Activated CD8-positive, alpha-beta T cell treated with anti-CD3 and anti-CD28 coated beads for 36 hours (primary cell): ENCODE measurements at places on chromosomes 12 and 14. TPM values are rescaled to one million over a fixed set of nuclear protein-coding genes. Genes with fewer than 3 reads are reported as not detected.
A peak's percentile ranks its signal among the peaks of the same experiment; 100 is the strongest.

DNA sequence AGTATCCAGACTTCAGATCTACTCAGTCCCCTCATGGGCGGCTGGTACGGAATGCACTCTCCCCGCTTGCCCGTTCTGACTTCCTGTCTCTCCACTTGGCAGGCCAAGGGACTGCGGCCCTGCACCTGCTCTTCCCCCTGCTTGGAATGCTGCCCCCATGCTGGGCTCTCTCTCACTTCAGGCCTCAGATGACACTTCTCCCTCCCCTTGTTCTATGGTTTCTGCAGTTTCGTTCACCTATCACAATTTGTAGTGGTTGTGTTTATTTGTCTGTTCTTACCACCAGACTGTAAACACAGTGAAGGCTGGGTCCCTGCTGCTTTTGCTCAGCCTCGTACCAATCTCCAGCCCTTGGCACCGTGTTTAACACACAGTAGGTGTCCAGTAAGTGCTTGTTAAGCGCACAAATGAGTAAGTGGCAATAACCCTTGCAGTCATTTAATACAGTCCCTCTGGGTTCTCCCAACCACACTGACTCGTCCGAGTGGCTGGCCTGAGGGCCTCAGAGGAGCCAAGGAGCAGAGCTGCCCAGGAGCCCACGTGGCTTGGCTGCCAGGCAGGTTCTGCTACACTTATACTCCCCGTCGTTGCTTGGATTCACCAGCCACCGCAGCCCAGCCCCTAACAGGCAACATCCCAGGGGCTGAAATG lies 11.8 kb downstream of the SLC6A12 start:
- H3K27ac ChIP-seq, result no peak overlapping the region
- no peaks in the 10 kb centered on the region for H3K36me3 ChIP-seq
- no peaks in the 10 kb centered on the region for H3K4me1 ChIP-seq
- H3K4me3 ChIP-seq, result no peak overlapping the region
- DNase-seq, result no peak

- peaks cover 45% of the 10 kb centered on the region for H3K27me3 ChIP-seq
- DNase-seq, result no peak
- peak overlapping the region; percentile 57 for H3K4me3 ChIP-seq
- H3K4me1 ChIP-seq, result peaks cover 11% of the 10 kb centered on the region
Measured at GRCh38 chr12:32897281-32897610, 669 bp upstream of the PKP2 start.

- no peak for DNase-seq
- no peaks in the 10 kb centered on the region for H3K27me3 ChIP-seq
- no peak overlapping the region for H3K27ac ChIP-seq
- H3K36me3 ChIP-seq, result peaks cover 6% of the 10 kb centered on the region
- H3K4me1 ChIP-seq, result peaks cover under 1% of the 10 kb centered on the region
Measured at GRCh38 chr14:30935445-30935844, 61.1 kb downstream of the COCH start.

- no peak overlapping the region for H3K27ac ChIP-seq
- H3K4me1 ChIP-seq, result peaks cover 4% of the 10 kb centered on the region
- peak; percentile 13 for DNase-seq
Measured at GRCh38 chr12:55068416-55069010, 48.7 kb downstream of the NEUROD4 start.

DNA sequence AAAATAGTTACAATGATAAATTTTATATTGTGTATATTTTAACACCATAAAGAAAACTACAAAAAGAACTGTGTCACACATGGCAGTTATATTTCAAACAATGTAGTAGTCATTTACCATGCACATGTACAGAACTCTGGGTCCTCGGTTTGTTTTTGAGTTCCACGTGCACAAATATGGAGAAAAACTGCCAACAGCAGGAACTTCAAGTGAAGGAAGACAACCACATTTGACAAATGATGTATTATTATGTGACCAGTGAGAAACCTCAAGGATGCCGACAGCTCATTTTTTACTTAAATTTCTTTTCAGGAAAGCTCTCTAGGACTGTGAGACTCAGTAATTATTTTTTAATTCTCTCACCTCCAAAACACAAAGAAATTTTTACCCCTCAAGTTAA lies 244.2 kb upstream of the USP15 start:
- no peaks in the 10 kb centered on the region for H3K4me1 ChIP-seq
- H3K27ac ChIP-seq, result no peak overlapping the region
- no peak overlapping the region for H3K4me3 ChIP-seq
- DNase-seq, result no peak
- no peaks in the 10 kb centered on the region for H3K36me3 ChIP-seq
- H3K27me3 ChIP-seq, result peaks cover 3% of the 10 kb centered on the region

- peaks cover 39% of the 10 kb centered on the region for H3K4me1 ChIP-seq
- H3K36me3 ChIP-seq, result peaks cover 13% of the 10 kb centered on the region
- H3K27ac ChIP-seq, result no peak overlapping the region
- peak; percentile 59 for DNase-seq
Measured at GRCh38 chr12:6340032-6340638, 1.7 kb downstream of the TNFRSF1A start.

GRCh38 chr14:69298131-69299071 lies 38.4 kb downstream of the GALNT16 start:
- H3K4me1 ChIP-seq, result no peaks in the 10 kb centered on the region
- H3K4me3 ChIP-seq, result no peak overlapping the region
- DNase-seq, result no peak
- H3K27me3 ChIP-seq, result peaks cover 2% of the 10 kb centered on the region

GRCh38 chr12:93098077-93098476 lies 169.0 kb upstream of the EEA1 start:
- H3K27ac ChIP-seq, result peak overlapping the region; percentile 11
- H3K36me3 ChIP-seq, result no peaks in the 10 kb centered on the region
- no peak overlapping the region for H3K4me3 ChIP-seq
- H3K4me1 ChIP-seq, result peaks cover 18% of the 10 kb centered on the region
- peak; percentile 86 for DNase-seq
- no peaks in the 10 kb centered on the region for H3K27me3 ChIP-seq

DNA sequence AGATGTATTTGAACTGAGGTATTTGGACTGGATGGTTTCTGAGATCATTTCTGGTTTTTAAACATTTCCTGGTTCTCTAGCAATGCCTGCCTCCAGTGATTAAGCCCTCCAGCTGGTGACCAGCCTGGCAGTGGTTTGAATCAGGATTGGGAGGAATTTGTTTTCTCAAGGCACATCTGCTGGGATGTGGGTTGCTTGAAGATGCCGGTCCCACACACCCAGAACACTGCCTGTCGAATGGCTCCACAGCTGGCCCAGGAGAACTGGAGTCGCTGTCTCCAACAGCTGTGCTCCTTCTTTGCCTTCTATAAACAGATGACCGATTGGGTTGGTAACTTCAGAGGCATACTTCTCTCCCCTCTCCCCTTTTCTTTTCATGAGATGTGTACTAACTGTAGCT lies 258.0 kb upstream of the DDHD1 start:
- H3K36me3 ChIP-seq, result no peaks in the 10 kb centered on the region
- H3K27me3 ChIP-seq, result no peaks in the 10 kb centered on the region
- H3K27ac ChIP-seq, result no peak overlapping the region
- H3K4me1 ChIP-seq, result no peaks in the 10 kb centered on the region

- H3K4me1 ChIP-seq, result no peaks in the 10 kb centered on the region
- H3K4me3 ChIP-seq, result no peak overlapping the region
- no peaks in the 10 kb centered on the region for H3K36me3 ChIP-seq
- DNase-seq, result no peak
- no peak overlapping the region for H3K27ac ChIP-seq
- H3K27me3 ChIP-seq, result no peaks in the 10 kb centered on the region
Measured at GRCh38 chr14:22418631-22419030, 170.4 kb downstream of the DAD1 start.

DNA sequence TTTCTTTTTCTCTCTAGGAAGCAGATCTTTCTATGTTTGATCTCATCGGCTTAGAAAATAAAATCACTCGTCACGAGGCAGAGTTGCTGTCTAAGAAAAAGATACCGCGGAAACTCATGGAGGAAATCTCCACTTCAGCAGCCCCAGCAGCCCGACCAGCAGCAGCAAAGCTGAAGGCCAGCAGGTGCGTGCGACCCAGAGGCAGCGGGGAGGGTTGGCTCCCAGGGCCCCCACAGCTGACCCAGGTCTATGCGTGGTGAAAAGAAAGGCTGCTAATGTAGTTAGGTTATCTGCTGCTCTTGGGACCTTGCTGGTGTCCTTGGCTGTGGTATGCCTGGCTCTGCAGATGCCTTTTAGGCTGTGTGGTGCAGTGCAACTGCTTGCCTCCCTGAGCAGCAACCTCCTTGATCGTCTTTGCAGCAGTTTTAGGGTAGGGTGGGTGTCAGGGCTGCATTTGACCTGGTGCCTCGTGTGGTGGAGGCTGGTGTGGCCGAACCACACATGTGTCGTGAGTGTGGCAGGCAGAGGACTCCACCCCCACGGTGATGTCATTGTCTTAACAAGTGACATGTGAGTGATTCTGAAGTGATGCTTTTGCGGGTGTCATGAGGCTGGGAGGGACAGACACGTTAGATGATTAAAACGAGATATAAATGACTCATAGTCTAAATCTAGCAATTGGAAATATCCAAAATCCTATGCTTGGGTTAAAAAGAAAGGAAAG lies 68.6 kb downstream of the EP400 start:
- H3K4me1 ChIP-seq, result no peaks in the 10 kb centered on the region
- no peak overlapping the region for H3K27ac ChIP-seq
- H3K36me3 ChIP-seq, result peaks cover 39% of the 10 kb centered on the region
- no peaks in the 10 kb centered on the region for H3K27me3 ChIP-seq
- DNase-seq, result peak; percentile 12

DNA sequence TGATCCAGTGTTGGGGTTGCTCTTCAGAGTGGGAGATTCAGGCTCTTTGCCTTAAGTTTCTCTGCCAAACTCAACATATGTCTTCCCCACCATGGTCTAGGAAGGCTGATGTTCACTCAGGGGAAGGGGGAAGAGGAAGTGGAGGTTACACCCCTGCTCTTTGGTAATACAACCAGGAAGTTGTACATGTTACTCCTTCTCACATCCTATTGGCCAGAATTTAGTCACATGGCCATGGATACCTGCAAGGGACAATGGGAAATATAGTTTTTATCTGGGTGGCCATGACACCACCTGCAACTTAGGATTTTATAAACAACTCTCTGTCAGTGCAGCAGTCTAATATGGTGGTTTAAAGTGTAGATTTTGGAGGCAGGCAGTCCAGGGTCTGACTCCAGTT lies 150.9 kb downstream of the TBX5 start:
- no peak for DNase-seq
- no peak overlapping the region for H3K4me3 ChIP-seq

GRCh38 chr14:33350366-33350990 lies 411.8 kb downstream of the NPAS3 start:
- H3K4me3 ChIP-seq, result no peak overlapping the region
- no peak for DNase-seq
- no peak overlapping the region for H3K27ac ChIP-seq
- no peaks in the 10 kb centered on the region for H3K36me3 ChIP-seq
- H3K27me3 ChIP-seq, result no peaks in the 10 kb centered on the region

DNA sequence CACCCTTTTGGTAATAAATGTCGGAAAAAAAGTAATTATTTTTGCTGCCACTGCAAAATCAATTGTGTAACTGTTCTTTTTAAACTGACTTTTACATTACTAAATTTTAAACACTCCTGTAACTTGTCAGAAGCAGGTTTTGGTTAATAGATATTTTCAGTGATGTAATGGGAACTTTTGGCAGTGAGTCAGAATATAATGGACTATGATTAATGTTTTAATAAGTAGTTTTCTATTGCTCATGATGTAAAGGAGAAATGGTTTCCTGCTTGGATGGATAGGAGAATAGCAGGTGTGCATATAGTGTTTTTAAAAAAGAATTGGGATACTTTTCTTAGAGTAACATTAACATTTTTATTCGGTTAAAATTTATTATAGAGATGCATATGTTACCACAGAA lies 58.8 kb downstream of the TRMT5 start:
- no peak for DNase-seq
- no peak overlapping the region for H3K27ac ChIP-seq
- no peaks in the 10 kb centered on the region for H3K27me3 ChIP-seq
- peaks cover 2% of the 10 kb centered on the region for H3K36me3 ChIP-seq
- peaks cover 7% of the 10 kb centered on the region for H3K4me1 ChIP-seq

- H3K36me3 ChIP-seq, result no peaks in the 10 kb centered on the region
- no peak overlapping the region for H3K4me3 ChIP-seq
- peaks cover 7% of the 10 kb centered on the region for H3K27me3 ChIP-seq
- no peak overlapping the region for H3K27ac ChIP-seq
- DNase-seq, result no peak
- peaks cover 2% of the 10 kb centered on the region for H3K4me1 ChIP-seq
Measured at GRCh38 chr12:128726886-128727285, 96.9 kb downstream of the SLC15A4 start.

DNA sequence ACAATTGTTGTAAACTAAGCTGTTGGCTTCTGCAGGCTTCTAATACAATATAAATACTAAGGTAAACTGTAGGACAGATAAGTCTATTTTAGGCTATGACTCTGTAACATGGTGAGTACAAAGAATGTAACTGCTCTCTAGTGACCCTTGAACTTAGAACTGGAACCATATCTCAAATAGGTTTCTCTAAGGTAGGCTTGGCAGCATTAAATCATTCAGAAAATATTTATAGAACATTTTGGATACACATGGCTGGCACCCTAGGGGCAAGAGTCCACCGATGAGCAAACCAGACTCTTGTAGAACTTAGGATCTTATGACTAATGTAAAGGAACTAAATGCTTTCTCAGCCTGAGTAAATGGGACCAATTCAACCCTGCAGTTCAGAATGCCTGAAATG lies 19.4 kb upstream of the SLC25A3 start:
- DNase-seq, result no peak
- H3K4me3 ChIP-seq, result no peak overlapping the region
- no peaks in the 10 kb centered on the region for H3K4me1 ChIP-seq
- no peaks in the 10 kb centered on the region for H3K27me3 ChIP-seq
- no peak overlapping the region for H3K27ac ChIP-seq

- no peaks in the 10 kb centered on the region for H3K27me3 ChIP-seq
- peak overlapping the region; percentile 15 for H3K4me3 ChIP-seq
- peaks cover 60% of the 10 kb centered on the region for H3K4me1 ChIP-seq
- DNase-seq, result no peak
- peak overlapping the region; percentile 64 for H3K27ac ChIP-seq
Measured at GRCh38 chr14:92646952-92647796, 101.3 kb downstream of the LGMN start.

The OTX2 gene
- total RNA-seq, result not detected

The GARIN6 gene
- not detected for total RNA-seq

The IKZF4 gene
- total RNA-seq, result 20.8 TPM

The SERPINA9 gene
- not detected for total RNA-seq
